Kidney (tissue), 22 donors: ENCODE measurements at places on chromosomes 11 and 22. TPM values are rescaled to one million over a fixed set of nuclear protein-coding genes. Genes with fewer than 3 reads are reported as not detected.

- no peak overlapping the region for H3K27ac ChIP-seq
- DNase-seq: no peak
- H3K27me3 ChIP-seq: no peaks in the 10 kb centered on the region
These were observed 57.3 kb downstream of the PIK3C2A start for GRCh38 chr11:17150521-17150920.

- DNase-seq: no peak
- no peaks in the 10 kb centered on the region for H3K4me1 ChIP-seq
- no peak overlapping the region for H3K27ac ChIP-seq
- H3K4me3 ChIP-seq: no peak overlapping the region
These were observed 28.7 kb downstream of the TMPRSS6 start for GRCh38 chr22:37080838-37081237.

- H3K27me3 ChIP-seq: no peaks in the 10 kb centered on the region
- H3K36me3 ChIP-seq: no peaks in the 10 kb centered on the region
- H3K4me1 ChIP-seq: peaks cover 4% of the 10 kb centered on the region
These were observed 134.9 kb downstream of the DBX1 start for GRCh38 chr11:20025332-20025840.

Gene NCR3LG1
- 4.5 TPM for total RNA-seq

Gene MS4A4E
- 9.4 TPM for total RNA-seq

Gene SSRP1
- total RNA-seq: 78.5 TPM
